ENCODE measurements at places on chromosomes 2 and 18. TPM values are rescaled to one million over a fixed set of nuclear protein-coding genes. Genes with fewer than 3 reads are reported as not detected.

The MERTK gene
- 0.14 TPM for total RNA-seq

The BOLL gene
- total RNA-seq, result not detected

The AQP12B gene
- not detected for total RNA-seq

The IL36RN gene
- 0.09 TPM for total RNA-seq

The ZEB2 gene
- 39.4 TPM for total RNA-seq

The FBXO41 gene
- total RNA-seq, result 1.6 TPM

The AMER3 gene
- total RNA-seq, result not detected

The PPP1CB gene
- total RNA-seq, result 181 TPM

The TPO gene
- total RNA-seq, result not detected

The LOXHD1 gene
- not detected for total RNA-seq

The ELOA2 gene
- not detected for total RNA-seq

The MBP gene
- total RNA-seq, result 43.8 TPM

The MBD1 gene
- 55.6 TPM for total RNA-seq

The LRRC30 gene
- total RNA-seq, result not detected

The ACVR1 gene
- total RNA-seq, result 23.4 TPM

The CD226 gene
- 0.85 TPM for total RNA-seq

The DPYSL5 gene
- total RNA-seq, result not detected

The CCDC74B gene
- 6.5 TPM for total RNA-seq

The G6PC2 gene
- total RNA-seq, result not detected

The ANKRD44 gene
- total RNA-seq, result 6.0 TPM

The LIPG gene
- 12.4 TPM for total RNA-seq

The DSC2 gene
- total RNA-seq, result not detected

The MOGAT1 gene
- total RNA-seq, result not detected

The KRCC1 gene
- total RNA-seq, result 27.5 TPM

The CD8B2 gene
- not detected for total RNA-seq

The CIB4 gene
- total RNA-seq, result not detected

The SEPTIN2 gene
- 358 TPM for total RNA-seq

The SRD5A2 gene
- total RNA-seq, result not detected

The NT5DC4 gene
- total RNA-seq, result not detected

The RTP5 gene
- total RNA-seq, result not detected

The TEKT4 gene
- not detected for total RNA-seq

The PAIP2B gene
- 0.85 TPM for total RNA-seq

The CCDC85A gene
- 0.09 TPM for total RNA-seq

The PASK gene
- 1.3 TPM for total RNA-seq

The ADRA2B gene
- 0.09 TPM for total RNA-seq

The SPIRE1 gene
- total RNA-seq, result 24.6 TPM

The FZD7 gene
- total RNA-seq, result 68.4 TPM

The LOXL3 gene
- total RNA-seq, result 57.5 TPM

The CAPN14 gene
- total RNA-seq, result under 0.01 TPM

The PTH2R gene
- total RNA-seq, result under 0.01 TPM

The L3MBTL4 gene
- total RNA-seq, result 0.28 TPM

The ADCYAP1 gene
- total RNA-seq, result not detected

The RSAD2 gene
- total RNA-seq, result 0.55 TPM

The LIPT1 gene
- 4.6 TPM for total RNA-seq

The WDR54 gene
- total RNA-seq, result 26.6 TPM
